ENCODE measurements at places on chromosomes 6 and 20. TPM values are rescaled to one million over a fixed set of nuclear protein-coding genes. Genes with fewer than 3 reads are reported as not detected.

RSPH9 gene
- not detected for total RNA-seq

AGER gene
- not detected for total RNA-seq

DNA sequence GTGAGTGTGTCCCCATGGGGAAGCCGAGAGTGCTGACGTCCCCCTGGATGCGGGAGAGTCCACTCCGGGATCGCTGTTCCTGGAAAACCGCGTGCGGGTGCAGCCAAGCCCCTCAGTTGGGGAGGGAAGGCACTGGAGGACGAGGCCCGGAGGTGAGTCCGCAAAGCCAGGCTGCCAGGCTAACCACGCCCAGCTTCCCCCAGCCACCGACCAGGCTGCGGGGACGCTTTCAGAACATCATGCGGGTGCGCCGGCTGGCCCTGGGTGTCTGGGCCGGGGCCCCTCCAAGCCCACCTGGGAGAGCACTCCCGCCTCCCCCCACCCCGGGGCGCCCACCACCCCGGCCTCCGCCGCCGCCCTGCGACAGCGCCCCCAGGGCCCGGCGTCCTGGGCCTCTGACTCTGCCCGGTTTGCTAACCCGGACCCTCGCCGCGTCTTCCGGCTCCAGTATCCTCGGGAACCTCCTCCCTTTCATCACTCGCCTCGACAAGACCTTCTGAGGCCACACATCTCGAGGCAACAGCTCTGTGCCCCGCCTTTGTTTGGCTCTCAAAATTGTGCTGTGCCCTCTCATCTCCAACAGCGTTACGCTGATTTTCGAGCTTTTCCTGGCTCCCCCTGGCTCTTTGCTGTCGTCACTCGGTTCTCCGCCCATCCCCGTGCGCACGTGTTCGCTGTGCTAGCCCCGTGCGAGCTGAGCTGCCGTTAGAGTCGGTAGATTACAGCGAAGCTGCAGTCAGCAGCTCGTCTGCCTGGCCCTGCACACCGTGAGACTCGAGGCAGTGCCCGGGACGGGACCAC is 47.1 kb upstream of the ENTPD6 start:
- no peak for DNase-seq

DNA sequence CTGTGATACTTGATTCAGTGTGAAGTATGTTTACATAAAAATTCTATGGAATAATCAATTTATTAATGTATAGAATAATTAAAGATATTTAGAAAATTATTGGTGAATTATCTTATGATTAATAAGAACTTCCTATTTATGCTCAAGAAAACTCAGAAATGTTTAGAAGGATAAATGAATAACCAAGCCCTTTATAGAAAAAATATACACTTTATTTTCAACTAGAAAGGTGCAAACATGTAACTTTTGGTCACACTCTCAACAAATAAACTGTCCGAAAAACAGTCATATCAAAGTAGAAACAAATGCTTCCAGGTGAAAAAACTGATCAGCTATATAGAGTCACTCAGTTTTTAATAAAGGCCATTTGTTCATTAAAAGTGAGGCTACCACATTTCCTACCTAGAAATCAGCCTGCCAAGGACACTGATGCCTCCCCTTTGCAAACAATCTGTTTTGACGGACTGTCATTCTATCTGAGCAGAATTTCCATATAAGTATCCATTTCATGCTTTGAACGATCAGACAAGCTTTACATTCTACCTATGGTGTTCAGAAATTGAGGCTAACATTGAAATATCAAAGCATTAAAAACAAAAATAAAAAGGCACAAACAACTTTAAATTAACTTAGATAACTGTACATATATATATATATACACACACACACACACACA is 3.0 kb downstream of the CCN2 start:
- DNase-seq = no peak

GRCh38 chr6:111793711-111794111 is 79.5 kb downstream of the FYN start:
- no peak for DNase-seq

DNA sequence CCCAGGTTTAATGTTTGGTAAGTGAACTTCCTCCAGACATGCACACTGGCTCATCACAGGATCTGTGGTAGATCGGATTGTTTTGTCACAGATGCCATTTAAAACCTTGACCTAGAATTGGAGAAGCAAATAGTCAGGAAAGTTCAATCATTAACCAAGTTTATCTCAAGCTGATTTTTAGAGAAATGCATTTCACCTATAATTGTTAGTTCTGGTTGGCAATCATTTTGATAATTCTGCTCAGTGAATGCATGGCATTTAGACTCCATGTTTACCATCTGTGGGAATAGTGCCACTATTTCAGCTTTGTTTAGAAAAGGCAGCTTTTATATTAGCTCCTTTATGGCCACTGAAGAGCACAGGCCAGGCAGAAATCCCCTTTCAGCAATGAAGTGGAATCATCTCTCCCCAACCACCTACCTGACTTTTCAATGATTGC is 73.9 kb upstream of the IPCEF1 start:
- no peak for DNase-seq
